GM06990 (cell line): ENCODE measurements at places on chromosomes 2 and 18.

GRCh38 chr2:177422271-177422670 lies 29.7 kb downstream of the AGPS start:
- DNase-seq: no peak

DNA sequence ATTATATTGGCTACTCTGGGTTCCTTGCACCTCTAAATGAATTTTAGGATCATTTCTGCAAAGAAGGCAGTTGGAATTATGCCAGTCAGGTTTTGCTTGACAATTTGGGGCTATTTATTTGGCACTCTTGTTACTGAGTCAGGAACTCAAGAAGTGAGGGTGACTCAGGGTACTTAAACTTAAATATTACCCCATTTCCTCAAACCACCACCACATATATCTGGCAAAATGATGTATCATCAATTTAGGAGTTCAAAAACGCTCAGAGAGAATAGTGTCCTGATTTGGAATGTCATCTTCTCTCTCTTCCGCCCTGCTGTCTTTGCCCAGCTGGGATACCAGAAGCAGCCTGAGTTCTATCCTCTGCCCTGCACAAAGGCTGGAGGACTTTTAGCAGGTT lies 2.4 kb upstream of the THNSL2 start:
- no peak for DNase-seq

DNA sequence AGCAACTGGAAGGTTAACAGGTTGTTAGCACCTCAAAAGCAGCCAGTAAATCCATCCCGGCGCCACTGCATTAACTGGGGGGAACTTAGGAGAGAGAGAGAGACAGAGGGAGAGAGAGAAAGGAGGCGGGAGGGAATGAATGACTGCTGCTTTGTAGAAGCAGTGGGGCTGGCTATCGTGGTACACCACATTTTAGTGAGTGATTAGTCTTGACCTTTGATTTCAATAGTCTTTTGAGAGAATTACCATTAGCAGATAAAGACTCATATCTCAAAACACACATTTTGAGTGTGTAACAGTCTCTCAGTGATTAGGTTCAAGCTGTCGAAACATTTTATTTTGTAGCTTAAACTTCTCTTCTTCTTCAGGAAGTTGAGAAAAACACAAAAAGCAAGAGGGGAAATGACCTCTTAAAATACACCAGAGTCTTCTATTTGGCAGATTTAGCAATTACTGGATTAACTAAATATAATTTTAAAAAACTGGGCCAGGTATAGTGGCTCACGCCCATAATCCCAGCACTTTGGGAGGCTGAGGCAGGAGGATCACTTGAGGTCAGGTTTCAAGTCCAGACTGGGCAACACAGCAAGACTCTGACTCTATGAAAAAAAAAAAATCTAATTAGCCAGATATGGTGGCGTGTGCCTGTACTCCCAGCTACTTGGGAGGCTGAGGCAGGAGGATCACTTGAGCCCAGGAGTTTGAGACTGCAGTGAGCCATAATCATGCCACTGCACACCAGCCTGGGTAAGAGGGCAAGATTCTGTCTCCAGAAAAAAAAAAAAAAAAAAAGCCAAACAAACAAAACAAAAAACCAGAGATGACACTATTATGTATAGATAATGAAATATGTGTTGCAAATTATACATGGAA lies 22.0 kb upstream of the PNO1 start:
- DNase-seq: no peak

DNA sequence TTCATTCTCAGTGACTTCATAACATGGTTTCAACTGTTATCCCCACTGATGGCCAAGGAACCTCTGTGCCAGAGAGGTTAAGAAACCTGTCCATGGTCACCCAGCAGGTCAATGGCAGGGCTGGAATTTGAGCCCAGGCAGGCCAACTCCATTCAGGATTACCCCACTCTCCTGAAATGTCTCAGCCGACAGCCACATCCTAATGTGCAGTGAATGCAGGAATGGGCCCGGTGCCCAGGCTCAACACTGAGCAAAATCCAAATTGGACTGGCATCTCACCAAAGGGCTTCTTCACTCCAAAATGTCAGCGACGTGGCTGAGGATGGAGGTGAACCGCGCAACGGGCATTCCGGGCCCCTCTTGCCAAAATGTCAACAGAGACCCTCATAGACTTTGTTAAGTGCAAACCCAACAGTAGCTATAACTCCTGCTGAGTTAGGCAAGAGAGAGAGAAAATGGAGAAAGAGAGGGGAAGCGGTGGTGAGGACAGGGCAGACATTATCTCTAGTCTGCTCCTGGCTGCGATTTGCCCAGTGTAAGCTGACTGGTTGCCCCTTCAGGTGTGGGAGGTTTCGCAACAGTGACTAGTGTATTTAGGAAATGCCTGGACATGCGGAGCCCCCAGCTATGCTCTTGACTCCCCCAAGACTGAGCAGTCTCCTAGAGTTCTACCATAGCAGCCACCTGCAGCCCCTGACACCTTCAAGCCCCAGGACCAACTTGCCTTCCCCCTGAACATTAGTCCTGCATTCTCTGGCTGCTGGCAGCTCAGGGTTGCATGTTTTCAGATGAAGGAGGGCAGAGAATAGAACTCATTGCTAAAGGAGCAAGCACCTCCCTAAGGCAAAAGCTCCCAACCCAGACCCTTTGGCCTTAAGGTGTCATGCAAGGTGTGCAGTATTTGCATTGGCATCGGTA lies 167.7 kb downstream of the ANAPC1 start:
- no peak for DNase-seq

GRCh38 chr2:237165405-237166276 lies 80.0 kb downstream of the COPS8 start:
- no peak for DNase-seq

- DNase-seq: no peak
These were observed 178.3 kb upstream of the HDAC4 start for GRCh38 chr2:239579081-239579480.

DNA sequence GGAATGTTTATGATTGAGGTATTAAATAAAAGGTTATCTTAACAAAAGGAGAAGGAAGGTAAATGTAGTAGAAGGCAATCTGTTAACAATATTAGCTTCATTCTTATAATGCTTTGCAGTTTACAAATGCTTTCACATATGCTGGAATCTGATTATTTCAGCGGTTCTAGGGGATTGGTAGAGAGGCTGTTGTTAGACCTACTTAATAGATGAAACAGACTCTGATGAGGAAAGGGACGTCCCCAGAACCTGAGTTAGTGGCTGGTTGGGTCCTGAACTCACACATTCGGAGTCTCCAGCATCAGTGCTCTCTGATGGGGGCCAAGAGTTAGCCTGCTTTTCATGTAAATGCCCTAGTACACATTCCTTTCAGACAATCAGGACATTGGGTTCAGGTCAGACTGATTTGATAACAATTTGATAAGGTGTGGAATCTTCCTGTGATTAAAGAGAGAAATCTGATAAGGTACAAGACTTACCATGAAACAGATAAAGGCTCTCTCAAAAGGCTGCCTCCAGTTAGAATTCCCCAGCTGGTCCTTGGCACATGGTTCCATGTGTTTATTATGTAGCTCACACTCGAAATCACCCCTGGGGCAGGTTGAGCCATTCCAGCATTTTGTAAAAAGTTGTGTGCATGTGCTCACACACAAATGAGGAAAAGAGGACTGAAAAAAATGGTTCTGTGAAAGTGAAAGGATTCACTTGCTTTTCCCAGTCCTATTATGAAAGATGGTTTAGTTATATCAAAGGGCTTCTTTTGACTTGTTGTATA lies 103.1 kb downstream of the GPD2 start:
- DNase-seq: no peak

DNA sequence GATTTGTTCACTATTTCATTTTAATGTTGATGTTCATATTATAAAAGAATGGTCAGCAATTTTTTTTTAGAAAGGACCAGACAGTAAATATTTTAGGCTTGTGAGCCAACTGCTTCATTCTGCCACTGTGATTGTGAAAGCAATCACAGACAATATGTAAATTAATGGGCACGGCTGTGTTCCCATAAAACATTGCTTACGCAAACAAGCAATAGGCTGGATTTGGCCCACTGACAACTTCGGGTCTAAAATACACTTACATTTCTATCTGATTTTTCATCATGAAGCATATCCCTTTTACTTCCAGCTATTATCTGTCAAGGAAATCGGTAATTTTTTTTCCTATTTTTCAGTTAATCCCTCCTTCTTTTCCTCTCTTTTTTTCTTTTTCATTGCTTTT lies 182.2 kb upstream of the CDH2 start:
- DNase-seq: no peak

DNA sequence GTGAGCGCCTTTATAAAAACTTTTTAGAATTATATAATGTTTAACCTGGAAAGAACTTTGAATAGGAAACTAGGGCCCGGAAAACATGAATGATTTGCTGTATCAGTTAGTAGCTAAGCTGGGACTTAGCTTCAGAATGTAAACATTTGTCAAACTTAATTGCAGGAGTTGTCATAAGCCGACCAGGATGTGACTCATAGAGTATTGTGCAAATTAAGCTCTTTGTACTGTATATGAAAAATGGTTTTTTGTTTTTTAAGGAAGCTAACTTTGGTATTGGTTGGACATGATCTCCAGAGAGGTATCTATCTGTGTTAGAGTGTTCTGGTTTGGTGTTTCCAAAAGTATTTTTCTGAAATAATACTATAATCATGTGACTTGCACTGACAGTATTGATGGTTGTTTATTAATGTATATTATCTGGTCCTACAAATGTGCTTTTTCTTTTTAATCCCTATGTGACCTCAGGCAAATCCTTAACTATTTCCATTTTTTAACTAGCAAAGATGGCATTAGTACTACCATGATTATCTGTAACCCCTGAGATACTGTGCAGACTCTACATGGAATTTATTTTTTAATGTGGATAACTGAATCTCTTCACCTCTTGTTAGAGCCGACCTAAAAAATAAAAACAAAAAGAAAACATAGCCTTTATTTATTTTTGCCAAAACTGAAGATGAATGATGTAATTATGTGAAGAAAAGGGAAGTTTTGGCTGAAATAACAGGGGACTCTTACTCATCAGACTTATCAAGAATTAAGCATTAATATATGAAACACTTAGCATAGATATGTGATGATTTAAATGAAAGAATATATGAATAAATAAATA lies 11.7 kb downstream of the YIPF4 start:
- no peak for DNase-seq

DNA sequence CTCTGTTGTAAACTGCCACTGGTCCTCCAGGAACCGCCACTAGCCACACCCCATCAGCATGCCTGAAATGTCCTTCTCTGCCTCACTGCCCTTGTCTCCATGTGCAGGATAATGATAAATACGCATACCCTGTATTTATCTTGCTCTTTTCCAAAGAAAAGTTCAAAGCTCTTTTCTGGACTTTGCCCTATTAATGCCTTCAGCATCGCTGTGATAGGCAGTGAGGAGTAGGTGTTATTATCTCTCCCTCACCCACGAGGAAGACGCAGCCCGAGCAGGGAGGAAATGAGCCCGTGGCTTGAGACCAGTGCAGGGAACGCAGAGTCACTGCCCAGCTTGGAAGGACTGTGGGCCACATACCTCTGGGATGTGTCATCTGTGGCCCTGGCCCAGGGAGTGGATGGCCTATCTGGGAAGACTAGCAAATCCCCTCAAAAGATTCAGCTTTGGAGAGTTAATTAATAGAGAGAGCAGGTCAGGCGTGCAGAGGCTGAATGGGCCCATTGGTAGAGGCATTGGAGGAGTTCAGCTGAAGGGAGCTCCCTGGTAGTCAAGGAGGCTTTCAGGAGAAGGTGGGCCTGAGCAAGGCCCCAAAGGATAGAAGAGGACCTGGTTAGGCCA lies 39.5 kb upstream of the MCFD2 start:
- no peak for DNase-seq

- no peak for DNase-seq
These were observed 53.1 kb downstream of the BCL2L11 start for GRCh38 chr2:111173856-111174255.

- DNase-seq: no peak
These were observed 94.6 kb upstream of the LGALSL start for GRCh38 chr2:64359171-64359891.

- DNase-seq: no peak
These were observed 4.2 kb downstream of the MYL12B start for GRCh38 chr18:3266062-3266608.

DNA sequence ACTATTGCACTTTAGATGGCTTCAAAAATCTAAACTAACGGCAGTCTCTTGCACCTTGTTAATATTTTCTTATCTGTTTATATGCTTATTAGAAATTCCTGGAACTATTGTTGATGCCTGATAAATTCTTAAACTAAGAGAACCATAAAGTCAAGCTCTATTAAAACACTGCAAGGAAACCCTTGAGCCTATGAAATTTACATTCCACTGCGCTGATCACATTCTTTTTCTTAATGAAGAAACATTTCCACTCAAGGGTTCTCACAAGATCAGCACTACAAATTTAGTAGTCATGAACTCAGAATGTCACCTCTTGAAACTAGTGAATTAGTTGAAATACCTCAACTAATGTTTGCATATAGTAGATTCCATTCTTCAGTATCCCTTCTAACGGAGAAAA lies 331.8 kb upstream of the SLC8A1 start:
- no peak for DNase-seq

- no peak for DNase-seq
These were observed 319.8 kb upstream of the FIGN start for GRCh38 chr2:164055623-164056022.

DNA sequence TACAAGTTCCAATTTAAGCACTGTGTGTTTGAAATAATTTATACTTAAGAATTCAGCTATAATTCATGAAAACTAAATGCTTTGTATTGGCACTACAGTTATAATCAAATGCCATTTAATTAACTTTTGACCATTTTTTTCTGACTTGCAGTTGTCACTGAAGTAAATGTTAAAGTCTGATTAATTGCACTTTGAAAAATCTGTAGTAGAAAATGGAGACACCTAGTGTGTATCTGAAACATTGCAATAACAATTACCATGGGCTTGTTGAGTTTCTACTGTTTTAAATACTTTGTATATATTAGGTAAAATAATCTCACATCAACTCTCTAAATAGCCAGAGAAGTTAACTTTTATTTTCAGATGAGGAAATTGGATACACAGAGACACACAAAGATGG lies 458.6 kb upstream of the FSIP2 start:
- no peak for DNase-seq

- no peak for DNase-seq
These were observed 71.8 kb downstream of the RAPH1 start for GRCh38 chr2:203463266-203463678.

GRCh38 chr18:45650321-45650720 lies 35.0 kb downstream of the SLC14A2 start:
- no peak for DNase-seq

- no peak for DNase-seq
These were observed 2.5 kb downstream of the HTRA2 start for GRCh38 chr2:74532222-74532621.

- no peak for DNase-seq
These were observed 8.6 kb downstream of the SPATS2L start for GRCh38 chr2:200314976-200315567.

DNA sequence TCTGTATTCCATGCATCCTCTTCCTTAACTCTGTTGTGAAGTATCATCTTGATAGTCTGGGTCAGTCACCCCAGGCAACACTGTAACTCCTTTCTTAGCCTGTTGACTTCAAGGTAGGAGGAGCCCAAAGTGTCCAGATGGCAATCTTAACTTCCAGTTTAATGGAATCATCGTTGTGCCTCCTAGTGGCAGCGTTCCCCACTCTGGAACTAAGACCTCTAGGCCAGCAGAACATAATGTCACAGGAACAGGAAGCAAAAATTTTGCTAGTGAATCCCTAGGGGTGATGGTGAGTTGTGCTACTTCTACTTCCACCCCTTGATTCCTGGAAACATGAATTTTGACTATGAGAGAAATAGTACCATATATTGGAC lies 11.7 kb downstream of the SGPP2 start:
- no peak for DNase-seq
